ENCODE measurements at places on chromosomes 6 and 20.

DNA sequence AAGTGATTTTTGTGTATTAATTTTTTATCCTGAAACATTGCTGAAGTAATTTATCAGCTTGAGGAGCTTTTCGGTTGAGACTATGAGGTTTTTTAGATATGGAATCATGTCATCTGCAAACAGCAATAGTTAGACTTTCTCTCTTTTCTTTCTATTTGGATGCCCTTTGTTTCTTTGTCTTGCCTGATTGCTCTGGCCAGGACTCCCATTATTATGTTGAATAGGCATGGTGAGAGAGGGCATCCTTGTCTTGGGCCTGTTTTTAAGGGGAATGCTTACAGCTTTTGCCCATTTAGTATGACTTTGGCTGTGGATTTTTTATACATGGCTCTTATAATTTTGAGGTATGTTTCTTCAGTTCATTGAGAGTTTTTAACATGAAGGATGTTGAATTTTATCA lies 207.6 kb upstream of the DEFB112 start:
- no peak for DNase-seq

DNA sequence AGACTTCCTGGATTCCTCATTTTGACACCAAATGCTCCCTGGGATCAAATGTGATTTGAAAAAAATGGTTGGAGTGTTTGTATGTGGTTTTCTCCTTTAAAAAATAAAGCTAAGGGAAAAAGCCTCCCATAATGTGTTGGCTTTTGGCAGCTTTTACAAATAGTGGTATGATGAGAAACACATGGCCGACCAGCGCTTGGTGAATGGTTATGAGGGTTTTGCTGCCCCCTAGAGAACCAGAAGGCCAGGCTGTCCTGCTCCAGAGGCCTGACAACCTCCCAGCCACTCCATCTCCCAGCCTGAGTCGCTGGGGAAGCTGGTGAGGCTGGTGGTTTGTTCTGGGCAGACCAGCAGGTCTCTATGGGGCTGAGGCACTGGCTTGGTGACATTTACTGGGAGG lies 69.3 kb downstream of the CLIC5 start:
- no peak for DNase-seq

DNA sequence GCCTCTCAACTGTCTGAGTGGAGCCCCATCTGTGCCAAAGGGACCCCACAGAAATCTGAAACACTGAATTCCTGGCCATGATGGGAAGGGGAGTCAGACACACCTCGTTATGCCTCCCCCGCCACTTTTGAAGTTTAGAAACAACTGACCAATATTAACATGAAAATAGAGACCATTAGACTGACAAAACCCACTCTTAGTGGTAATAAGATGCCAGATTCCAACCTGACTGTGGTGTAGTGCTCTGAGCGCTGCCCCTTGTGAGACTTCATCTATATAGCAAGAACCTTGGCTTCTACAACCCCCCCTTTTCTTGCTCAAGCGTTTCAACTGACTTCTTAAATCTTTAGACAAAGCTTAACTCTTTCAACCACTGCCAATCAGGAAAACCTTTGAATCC lies 46.1 kb upstream of the UNC93A start:
- DNase-seq = no peak

DNA sequence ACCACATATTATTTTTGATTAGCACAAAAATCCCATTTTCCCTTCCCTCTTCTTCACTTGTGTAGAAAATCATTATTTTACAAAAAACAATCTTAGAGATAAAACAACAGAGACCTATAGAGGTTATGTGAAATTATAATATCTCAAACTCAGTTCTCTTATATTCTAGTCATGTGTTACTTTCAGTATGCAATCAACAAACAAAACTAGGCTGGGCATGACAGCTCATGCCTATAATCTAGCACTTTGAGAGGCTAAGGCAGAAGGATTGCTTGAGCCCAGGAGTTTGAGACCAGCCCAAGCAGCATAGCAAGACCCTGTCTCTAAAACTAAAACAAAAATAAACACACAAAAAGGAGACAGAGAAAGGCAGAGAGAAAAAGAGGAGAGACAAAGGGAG lies 211.4 kb upstream of the SGK1 start:
- no peak for DNase-seq

GRCh38 chr6:107490566-107491137 lies 735 bp downstream of the SOBP start:
- no peak for DNase-seq

DNA sequence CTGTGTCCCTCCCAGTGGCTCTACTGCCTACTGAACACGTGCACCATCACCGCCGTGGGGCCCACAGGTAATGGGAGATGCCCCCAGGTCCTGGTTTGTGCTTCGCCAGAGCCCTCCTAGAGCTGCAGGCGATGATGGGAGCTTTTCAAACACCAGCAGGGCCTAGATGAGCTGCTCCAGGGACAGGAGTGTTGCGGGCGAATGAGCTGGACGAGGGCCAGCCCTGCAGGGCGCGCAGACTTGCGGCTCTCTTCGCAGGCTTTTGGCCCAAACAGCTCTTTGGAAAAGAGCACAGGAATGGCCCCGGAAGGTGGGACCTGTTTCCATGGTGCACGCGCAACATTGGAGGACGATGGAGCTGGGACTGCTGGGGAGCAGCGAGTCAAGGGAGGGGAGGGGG lies 409.3 kb upstream of the SULF2 start:
- DNase-seq = no peak

- no peak for DNase-seq
These were observed 50.6 kb upstream of the FANCE start for GRCh38 chr6:35401514-35401913.

DNA sequence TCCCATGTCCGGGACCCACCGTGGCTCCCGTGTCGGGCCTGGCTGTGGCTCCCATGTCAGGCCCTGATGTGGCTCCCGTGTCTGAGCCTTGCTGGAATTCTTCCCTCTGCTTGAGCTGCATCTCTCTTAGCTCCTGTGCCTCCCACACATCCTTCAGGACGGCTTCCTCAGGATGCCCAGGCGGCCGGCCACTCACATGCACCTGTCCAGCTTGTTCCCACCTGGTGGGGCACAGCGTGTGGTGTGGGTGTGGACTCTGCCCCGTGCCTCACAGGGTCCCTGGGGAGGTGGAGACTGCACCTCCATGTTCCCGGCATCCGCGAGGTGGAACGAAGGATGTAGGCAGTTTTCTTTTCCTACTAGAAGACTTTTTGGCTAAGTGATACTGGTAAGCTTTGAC lies 170.7 kb downstream of the SMOC2 start:
- no peak for DNase-seq

DNA sequence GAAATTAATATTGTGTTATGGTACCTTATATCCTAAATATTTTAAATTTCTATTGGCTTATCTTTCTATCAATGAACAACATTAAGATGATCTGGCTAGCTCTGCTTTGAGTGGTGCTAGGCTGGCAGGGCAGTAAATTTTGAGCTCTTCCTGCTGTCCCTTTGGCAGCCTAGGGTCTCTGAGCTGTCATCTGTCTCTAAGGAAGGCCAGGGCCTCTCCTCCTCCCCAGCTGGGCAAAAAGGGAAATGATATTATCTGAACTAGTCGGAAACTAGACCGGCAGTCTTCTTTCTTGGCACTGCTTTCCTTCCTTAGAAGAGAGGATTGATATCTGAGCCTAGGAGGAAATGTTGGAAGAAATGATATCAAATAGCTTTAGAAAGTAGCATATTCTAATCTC lies 176.7 kb upstream of the BTBD3 start:
- DNase-seq = no peak

GRCh38 chr6:161130541-161130940 lies 139.0 kb downstream of the MAP3K4 start:
- no peak for DNase-seq

GRCh38 chr20:6718662-6719368 lies 48.7 kb upstream of the BMP2 start:
- DNase-seq = peak; percentile 91

DNA sequence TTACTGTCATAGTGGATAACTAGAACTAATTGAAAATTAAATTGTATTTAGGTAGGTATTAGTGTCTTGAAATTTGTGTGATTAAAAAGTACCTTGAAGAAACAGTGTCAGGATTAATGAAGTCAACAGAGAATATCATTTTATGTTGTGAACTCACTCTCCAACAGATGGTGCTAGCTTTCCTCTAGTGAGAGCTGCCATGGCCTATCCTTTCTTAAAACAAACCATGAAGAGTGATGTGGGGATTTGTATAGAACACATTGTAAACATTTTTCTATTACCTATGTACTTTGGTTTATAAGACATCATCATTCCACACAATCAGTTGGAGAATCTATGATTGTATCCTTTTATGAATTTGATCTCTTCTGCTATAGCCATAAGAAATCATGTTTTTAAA lies 4.8 kb upstream of the SRSF12 start:
- DNase-seq = peak; percentile 29

GRCh38 chr6:100999034-100999597 lies 118.0 kb upstream of the ASCC3 start:
- DNase-seq = no peak

- no peak for DNase-seq
These were observed 34.0 kb downstream of the PRR18 start for GRCh38 chr6:166274163-166274562.

DNA sequence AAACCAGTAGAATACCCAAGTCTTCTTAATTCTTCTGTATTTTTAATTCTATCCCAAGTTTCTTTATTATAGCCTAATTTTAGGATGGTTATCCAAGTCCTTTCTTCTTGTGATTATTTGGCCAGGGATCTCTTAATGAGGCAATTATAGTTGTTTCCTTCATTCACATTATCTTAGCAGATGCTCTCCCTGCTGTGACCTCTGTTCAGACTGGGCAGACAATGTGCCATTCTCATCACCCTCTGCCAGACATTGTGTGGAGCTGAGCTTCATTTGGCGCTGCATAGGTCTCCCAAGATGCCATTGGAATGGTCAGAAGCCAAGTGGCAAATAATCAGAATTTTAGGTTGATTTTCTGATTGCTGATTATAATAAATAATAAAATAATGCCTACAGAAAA lies 79.4 kb downstream of the LIN28B start:
- DNase-seq = no peak

DNA sequence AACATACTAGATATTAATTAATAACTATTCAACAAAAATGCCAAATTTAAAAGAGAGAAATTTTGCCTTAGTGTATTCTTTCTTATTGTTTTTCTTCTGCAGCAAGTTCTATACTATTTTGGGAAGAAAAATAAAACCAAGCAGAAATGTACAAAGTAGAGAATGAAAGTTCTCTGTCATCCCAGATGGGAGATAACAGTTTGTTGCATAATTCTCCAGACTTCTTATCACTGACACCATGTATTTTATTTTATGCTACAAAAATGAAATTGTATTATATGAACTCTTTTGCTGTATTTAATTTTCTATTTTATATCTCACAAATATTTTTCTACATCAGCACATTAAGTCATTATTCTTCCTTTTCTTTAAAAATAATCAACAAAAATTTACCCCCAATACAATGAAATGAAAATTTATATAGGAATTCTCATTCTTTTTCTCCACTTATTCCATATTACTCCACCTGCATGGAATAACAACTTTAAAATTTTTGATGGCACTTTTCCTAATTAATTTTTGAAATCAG lies 18.2 kb downstream of the TMEM244 start:
- DNase-seq = no peak

DNA sequence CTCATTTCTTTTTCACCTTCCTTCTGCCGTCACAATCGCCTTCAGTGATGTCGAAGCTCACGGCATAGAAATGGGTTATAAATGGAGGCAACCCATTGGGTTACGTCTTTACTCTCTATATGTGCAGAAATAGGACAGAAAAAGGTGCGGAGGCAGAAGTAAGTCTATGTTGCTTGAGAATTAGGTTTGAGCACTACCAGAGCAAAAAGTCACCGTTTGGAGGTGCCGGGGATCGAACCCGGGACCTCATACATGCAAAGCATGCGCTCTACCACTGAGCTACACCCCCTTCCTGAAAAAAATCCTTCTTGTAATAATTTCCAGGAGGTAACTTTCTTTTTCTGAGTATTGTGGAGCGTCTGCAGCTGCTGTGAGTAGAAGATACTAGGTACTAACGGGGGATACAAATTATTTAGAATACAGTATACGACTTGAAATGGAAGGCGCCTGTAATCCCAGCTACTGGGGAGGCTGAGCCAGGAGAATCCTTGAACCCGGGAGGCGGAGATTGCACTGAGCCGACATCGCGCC lies 134.2 kb downstream of the TRIM27 start:
- peak; percentile 64 for DNase-seq

DNA sequence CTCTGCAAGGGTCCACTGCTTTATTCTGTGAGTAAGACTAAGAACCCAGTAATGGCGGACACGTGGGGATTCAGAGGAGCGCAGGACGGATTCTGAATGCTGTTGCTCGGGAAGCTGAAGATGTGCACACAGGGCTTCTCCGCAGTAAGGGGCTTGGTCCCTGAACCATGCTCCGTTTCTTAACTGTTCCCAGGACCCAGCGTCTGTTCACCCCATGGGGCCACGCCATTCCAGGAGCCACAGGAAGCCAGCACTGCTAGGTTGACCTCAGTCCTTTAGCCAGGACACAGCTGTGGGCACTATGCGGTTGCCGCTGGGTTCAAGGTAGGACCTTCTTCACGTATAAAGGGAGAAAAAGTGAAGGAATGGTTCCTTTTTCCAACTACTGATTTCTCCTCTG lies 59.8 kb downstream of the IRF4 start:
- no peak for DNase-seq

DNA sequence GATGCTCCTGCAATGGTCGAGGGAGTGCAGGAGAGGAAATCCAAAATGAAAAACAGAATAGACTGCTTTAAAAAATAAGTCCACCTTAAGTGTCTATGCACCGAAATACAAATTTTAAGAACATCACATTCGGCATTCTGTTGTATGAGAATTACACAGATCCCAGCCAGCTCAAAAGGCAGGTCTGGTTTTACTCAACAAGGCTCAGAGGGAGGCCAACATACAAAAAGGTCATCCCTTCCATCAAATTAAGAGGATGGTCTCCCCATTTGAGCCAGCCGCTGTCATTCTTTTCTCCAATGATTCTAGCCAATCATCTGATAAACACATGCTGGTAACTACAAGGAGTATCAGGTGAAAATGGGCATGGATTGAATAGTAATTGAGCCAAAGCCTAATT lies 7.9 kb downstream of the ATXN1 start:
- DNase-seq = no peak

GRCh38 chr20:31602779-31603441 lies 2.2 kb upstream of the ID1 start:
- peak; percentile 99 for DNase-seq

DNA sequence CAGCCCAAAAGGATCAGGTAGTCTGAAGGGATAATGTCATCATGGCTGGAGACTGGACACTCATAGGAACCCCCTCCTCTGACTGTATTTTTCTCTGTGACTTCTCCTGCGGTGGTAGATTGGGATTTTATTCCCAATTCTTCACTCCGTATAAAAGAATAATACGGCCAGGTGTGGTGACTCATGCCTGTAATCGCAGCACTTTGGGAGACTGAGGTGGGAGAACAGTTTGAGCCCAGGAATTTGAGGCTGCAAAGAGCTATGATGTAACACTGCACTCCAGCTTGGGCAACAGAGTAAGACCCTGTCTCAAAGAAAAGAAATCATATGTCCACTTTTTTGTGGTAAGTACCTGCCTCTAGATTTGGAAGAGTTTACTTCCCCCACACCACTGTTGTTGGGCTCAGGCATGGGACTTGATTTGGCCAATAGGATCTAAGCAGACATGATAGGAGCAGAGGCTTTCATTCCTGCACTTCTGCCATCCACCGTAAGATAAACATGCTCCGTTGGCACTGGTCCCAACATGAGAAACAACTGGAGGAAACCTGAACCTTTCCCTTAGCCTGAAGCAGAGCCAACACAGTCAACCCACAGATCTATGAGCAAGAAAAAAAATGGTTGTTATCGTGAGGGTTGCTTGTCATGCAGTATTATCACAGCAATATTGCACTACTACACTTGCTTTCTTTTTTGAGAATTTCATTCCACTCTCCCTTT lies 82.0 kb downstream of the JPH2 start:
- DNase-seq = no peak

- DNase-seq = no peak
These were observed 65.0 kb upstream of the XRN2 start for GRCh38 chr20:21237956-21238799.
